Naive thymus-derived CD8-positive, alpha-beta T cell (primary cell): ENCODE measurements at places on chromosomes 16 and 17. TPM values are rescaled to one million over a fixed set of nuclear protein-coding genes. Genes with fewer than 3 reads are reported as not detected.

DNA sequence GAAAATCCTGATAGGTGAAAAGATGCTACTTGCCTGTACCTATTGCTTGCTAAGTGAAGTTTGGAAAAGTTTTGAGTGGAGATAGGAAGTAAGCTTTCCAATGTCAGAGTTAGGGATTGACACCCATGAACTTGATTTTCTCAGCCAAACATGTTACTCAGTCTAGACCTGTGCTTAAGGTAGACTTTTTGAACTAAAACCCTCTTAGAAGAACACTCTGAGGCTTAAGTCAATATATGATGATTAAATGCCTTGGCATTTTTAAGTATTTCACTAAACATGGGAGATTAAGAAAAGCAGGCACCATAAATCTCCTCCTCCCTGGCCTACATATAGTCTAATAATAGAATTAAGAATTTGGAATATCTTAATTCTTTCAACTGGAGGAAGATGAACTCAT lies 785.6 kb upstream of the SOX9 start:
- no peak for DNase-seq

KRTAP9-8 gene
- total RNA-seq = not detected

DHRS11 gene
- total RNA-seq = 9.1 TPM

VASN gene
- total RNA-seq = 0.34 TPM

GRCh38 chr17:72124438-72124775 lies 3.6 kb downstream of the SOX9 start:
- no peak for DNase-seq

DNA sequence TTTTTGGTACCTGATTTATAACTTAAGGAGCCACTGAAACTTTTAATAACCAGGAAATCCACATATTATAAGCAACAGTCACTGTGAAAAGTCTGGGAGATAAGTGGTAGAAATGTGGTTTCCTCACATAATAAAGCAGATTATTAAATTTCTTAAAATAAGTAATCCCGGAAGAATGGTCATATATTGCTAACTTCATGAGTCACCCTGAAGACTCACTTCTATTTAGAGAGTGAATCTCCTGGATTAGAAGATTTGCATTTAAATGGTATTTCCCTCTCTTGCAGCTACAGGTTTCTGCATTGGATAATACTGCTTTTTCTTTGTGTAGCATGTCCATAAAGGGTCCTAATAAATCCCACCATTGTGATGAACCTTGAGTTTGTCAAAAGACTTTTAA lies 1286.8 kb upstream of the CDH8 start:
- DNase-seq = no peak

DNA sequence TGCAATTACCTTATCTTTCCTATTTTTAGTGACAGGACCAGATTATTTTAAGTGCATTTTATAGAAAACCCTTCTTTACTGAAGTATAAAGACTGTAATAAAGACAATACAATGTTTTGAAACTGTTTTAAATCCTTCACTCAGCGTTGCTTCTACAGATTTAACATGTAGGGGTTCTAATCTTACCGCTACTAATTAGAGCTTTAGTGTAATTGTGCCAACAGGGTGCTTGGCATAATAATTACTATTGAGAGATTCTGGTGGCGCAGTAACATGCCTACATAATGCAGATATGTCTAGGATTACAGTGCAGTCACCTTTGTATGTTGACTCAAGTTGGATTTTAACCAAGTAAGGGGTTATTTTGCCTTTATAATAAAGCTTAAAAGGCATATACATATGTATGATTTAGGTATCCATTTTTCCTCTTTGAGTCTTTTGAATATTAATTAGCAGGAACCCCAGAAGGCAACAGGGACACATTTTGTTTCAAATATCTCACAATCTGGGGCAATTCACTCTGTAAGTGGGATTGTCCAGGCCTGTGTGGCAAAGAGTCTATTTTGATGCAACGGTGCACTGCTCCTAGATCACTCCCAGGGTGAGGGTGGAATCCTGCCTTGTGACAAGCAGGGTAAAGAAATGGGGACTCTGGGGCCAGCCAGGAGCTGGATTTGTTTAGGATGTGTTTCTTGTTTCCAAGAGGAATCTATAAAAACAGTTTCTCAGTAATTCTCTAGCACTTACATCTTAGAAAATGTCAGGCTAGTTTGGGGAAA lies 604.7 kb upstream of the SALL1 start:
- no peak for DNase-seq

CHRNE gene
- total RNA-seq = 0.94 TPM

GRCh38 chr16:67150047-67150832 lies 558 bp downstream of the B3GNT9 start:
- no peak for DNase-seq

GRCh38 chr17:46124695-46125592 lies 68.3 kb downstream of the KANSL1 start:
- DNase-seq = no peak
